RCC 7860 (cell line): ENCODE measurements at places on chromosomes 4 and X.
A peak's percentile ranks its signal among the peaks of the same experiment; 100 is the strongest.

- no peak for DNase-seq
These were observed 47.8 kb downstream of the SLIT2 start for GRCh38 chr4:20299515-20299914.

DNA sequence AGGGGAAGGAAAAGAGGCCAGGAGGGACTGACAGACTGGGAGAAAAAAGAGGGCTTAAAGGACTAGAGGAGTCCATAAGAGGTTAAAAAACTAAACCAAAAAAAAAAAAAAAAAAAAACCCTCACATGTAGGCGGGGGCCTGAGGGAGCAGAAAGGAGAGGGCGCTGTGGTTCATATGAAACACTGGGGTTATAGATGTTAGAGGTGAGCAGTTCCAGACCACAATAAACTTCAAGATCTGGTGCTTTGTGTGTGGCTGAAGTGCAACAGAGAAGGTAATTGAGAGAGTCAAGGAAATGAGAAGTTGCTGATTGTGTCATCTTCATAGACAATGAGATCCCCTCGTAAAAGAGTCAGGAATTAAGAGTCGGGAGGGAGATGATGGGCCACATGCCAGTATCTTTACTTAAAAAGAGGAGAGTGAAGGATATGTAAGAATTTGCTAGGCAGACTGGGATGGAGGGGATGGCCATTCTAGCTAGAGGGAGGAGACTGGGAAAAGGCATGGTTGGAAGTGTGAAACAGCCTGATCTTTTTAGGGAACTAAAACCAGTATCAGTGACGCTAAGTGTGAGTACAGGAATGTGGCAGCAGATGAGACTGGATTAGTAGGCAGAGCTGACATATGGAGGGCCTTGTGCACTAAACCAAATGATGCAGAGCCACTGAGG, 18.4 kb upstream of the OGT start:
- no peak for DNase-seq

GRCh38 chr4:42152507-42153504, at the start of gene BEND4:
TSS of gene BEND4 (minus strand) at chr4:42152655. CDS start at chr4:42152143, 512 bp downstream.
- DNase-seq: no peak

GRCh38 chr4:96698831-96699230, 858.9 kb downstream of the PDHA2 start:
- peak; percentile 66 for DNase-seq

DNA sequence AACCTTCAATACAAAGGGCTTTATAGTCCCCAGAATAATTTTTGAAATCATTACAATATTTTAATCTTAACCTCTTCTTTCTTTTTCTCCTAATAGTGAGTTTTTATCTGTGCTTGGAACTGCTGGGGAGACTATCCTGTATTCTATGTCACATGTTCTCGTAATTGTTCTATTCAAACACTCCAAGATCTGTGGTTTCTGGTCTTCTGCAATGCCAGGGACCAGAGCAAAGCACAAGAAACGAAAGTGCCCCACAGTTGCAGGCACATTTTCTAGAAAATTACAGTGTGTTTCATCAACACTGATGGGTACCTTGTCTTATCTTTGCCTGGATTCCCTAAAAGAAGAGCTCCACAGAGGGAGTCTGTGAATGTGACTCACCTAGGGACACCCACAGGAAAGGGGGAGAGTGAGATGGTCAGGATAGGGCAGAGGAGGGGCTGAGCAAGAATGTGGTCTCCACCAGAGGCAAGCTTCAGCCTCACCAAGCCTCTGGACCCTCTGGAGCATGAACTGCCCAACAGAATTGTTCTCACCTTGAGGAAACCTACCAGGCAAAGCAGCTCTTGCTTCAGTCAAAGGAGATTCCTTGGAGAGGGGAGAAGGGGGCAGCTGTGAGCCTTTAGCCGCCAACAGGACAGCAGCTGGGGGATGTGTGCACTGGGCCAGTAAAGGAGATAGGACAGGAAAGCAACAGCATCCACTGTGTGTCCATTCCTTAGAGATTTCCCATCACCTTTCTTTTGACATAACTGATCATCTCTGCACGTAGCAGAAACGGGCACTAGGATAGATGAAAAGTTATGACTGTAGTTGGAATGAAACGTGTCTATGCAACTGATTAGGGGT, 25.9 kb downstream of the UNC5C start:
- DNase-seq: no peak
